Stimulated activated CD4-positive, alpha-beta T cell treated with anti-CD3 and anti-CD28 coated beads, Interleukin-15, amount 100 ng/mL, for 24 hours (primary cell): ENCODE measurements at places on chromosomes 16 and 17.

DNA sequence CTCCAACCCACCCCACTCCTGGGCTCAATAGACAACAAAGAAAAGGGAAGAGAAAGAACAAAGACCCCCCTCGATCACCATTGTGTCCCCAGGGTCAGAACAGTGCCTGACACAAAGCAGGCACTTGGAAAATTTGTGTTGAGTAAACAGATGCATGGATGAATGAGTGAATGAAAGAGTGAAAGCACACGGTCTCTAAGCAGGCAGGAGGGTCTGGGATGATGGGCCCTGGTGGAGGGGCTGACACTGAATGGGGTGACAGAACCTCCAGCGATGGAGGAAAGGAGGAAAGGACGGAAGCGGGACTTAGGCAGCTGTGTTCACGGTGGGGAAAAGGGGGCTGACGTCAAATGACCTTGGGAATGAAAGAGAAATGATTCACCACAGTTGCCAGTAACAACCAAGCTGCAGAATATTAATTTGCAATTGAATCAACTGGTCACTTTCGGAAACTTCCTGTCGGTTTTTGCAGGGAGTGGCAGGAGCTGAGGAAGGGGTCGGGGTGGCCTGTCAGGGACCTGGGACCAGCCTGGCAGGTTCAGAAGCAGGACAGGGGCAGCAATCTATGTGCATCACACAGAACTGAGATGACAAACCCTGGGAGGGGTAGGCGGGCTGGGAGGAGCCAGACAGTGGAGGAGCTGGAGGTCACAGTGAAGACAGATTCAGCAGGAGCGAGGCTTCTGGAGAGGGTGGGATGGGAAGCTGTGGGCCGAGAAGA lies 6.7 kb upstream of the GAST start:
- DNase-seq = no peak

DNA sequence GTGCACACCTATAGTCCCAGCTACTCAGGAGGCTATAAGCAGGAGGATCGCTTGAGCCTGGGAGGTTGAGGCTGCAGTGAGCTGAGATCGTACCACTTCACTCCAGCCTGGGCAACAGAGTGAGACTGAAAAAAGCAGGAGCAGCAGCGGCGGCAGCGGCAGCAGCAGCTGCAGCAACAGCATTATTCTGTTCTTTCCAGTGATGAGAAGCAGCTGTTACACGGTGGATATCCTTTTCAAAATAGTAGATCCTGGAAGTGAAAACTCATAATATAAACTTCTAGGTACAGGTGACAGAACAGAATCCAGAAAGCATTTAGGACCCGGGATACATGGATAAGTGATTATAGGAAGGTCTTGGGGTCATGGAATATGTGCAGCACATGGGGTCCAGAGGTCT lies 17.8 kb upstream of the HNF1B start:
- DNase-seq = no peak

DNA sequence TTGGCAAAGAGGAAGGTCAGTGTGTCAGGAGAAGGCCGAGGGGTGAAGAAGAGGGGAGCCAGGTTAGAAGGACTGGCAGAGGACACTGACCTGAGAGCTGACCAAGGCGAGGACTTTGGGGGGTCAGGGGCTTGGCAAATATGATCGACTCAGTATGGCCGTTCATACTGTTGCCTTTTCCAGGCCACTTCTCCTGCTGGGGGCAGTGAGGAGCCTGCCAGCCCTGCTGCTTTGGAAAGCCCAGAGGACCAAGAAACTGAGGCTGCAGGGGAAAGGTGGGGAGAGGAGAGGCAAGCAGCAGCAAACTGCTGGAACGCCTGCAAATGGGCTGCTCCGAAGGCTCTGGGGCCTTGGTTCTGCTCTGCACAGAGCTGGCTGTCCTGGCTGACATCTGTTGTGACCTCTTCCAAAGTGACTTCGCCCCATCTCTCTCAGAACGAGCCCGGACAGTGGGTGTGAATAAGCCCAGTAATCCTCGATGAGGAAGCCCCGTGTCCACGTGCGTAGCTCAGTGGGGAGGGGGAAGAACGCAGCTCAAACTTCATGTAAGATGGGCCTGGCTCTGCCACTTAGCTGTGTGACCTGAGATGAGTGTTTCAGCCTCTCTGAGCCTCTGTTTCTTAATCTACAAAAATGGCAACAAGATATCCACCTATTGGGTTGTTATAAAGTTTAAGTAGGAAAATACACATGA lies 111.3 kb downstream of the SALL1 start:
- DNase-seq = no peak

DNA sequence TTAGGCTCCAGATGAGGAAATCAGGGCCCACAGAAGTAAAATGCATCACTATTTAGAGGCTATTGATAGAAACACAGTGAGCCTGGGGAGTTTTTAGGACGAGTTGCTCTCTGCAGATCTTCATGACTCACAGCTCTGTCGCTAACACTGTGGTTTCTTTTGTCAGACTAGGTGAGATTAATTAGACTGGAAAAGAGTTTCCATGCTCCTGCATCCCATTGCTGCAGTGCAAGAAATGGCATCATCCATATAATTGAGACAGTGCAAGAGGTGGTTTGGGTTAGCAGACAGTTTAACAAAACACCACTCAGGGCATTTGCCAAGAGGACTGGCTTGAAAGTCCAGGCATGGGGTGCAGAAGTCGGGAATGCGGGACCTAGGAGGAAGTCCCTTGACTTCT lies 198.8 kb upstream of the CACNG5 start:
- DNase-seq = no peak

DNA sequence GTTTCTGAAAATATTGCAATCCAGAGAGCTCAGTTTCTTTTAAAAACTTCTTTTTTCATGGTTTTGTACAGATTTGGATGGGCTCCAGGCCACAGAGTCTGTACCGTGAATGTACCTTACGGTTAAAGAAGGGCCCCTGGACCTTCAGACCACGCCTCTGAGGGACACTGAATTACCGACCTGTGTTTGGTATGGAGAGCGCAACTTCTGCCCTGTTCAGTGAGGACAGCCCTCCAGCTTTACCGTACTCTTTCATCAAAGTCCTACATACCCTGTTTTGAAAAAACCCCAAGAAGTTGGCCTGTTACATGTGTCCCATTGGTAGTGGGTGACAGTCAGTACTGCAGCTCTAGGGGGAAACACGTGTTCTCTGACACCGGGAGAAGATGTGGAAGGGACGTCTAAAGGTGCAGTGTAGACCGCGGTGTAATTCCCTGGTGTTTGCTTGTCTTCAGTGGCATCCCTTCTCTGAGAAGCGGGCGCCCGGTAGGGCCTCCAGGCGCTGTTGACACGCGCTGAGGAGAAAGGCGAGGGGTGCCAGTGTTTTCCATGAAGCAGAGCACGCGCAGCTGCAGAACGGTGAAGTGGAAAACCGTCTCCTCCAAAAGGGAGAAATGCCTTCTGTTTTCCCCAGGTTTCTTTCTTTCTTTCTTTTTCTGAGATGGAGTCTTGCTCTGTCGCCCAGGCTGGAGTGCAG lies 6.2 kb downstream of the PGS1 start:
- peak; percentile 42 for DNase-seq

GRCh38 chr17:66043419-66043818 lies 148.5 kb downstream of the CEP112 start:
- no peak for DNase-seq

DNA sequence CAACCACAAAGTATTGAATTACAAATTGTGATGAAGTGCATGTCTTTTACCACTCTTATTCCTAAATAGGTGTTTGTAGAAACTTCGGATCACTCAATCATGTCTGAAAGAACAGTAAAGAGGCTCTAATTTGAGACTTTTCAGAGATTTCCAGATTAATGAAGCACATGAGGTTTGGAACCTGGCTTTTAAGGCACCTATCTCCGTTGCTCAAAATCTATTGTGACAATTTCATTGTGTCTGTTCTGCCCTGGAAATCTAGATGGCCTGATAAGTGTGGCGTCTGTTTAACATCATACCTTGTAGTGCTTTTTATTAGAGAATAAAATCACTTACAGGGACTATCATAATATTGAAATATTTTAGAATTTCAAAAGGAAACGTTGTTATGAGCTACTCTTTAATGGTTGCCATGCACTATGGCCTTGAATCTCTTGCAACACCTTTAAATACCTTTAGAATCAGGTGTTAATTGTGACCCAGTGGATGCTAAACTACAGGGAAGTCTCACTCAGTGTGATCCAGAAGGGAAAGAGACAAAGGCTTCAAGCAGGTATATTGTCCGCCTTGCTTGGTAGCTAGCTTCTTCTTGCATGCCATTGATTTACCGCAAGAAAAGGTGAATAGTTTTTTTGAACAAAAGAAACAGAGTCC lies 210.3 kb downstream of the CNTNAP4 start:
- DNase-seq = no peak

DNA sequence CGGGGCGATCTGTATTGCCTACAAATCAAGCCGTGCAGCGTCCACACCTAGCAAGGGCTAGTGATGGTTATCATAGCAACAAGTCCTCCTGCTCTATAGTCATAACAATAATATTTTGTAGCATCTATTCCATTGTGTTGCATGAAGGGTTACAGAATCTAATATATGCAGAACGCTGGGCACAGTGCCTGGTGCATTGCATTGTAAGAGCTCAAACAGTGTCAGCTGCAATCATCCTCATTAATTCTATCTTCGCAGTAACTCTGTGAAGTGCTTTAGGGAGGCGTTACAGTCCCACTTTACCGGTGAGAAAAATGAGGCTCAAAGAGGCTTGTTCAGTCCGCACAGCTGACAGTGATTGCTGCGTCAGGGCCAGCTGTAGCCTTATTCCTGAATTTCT lies 149.4 kb downstream of the RBFOX1 start:
- DNase-seq = no peak

- no peak for DNase-seq
Observed at GRCh38 chr16:50169555-50170096, 16.5 kb downstream of the TENT4B start.

GRCh38 chr16:87536795-87537142 lies 43.9 kb upstream of the ZCCHC14 start:
- DNase-seq = no peak

DNA sequence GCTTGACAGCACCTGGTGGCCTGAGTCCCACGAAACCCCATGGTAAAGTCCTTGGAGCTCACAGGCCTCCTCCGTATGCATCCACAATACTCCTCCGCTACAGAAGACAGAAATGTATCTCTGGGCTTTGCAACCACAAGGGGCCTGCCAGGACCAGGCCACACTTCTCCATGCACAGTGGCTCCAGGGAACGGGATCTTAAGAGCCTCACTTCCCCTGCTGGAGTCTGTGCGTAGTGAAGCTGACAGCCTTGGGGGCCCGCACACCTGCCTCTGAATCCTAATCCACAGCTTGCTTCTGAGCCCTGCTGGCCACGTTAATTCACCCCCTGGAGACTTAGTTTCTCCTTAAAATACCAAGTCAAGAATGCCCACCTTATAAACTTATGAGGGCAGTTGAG lies 125.7 kb downstream of the COPRS start:
- no peak for DNase-seq

GRCh38 chr17:48564188-48565021 lies 13.7 kb downstream of the HOXB4 start:
- DNase-seq = no peak

- DNase-seq = no peak
Observed at GRCh38 chr16:88951989-88952388, 25.0 kb downstream of the CBFA2T3 start.

DNA sequence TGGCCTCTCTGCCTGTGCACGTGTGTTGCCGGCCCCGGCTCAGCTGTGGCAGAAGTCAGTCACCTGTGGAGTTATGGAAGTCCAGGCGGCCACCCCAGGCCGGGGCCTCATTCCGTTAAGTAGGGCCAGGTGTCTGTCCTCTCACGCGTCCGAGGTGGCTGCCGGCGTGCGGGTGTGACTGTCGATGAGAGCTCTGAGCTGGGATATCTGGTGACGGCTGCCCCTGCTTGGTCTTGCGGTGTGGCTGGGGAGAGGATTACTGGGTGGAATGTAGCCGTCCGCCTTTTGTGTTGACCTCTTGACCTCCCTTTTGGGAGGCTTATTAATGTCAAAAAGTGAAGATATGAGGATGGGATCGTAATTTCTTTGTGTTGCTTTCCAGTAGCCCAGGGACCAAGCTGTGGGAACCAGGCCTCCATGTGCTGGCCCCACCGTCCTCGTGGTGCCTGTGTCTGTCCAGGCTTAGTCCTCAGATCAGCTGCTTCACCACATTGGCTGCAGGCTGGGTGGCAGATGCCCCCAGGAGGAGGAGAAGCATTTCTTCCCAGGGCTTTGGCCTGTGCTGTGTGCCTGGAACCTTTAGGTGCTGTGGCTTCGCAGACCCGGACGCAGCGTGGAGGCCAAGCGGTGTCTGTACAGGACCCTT lies 23.0 kb upstream of the ZNF750 start:
- no peak for DNase-seq

- no peak for DNase-seq
Observed at GRCh38 chr17:83203472-83204221, 124.2 kb downstream of the METRNL start.

GRCh38 chr16:143456-143855 lies 5.0 kb upstream of the NPRL3 start:
- no peak for DNase-seq

DNA sequence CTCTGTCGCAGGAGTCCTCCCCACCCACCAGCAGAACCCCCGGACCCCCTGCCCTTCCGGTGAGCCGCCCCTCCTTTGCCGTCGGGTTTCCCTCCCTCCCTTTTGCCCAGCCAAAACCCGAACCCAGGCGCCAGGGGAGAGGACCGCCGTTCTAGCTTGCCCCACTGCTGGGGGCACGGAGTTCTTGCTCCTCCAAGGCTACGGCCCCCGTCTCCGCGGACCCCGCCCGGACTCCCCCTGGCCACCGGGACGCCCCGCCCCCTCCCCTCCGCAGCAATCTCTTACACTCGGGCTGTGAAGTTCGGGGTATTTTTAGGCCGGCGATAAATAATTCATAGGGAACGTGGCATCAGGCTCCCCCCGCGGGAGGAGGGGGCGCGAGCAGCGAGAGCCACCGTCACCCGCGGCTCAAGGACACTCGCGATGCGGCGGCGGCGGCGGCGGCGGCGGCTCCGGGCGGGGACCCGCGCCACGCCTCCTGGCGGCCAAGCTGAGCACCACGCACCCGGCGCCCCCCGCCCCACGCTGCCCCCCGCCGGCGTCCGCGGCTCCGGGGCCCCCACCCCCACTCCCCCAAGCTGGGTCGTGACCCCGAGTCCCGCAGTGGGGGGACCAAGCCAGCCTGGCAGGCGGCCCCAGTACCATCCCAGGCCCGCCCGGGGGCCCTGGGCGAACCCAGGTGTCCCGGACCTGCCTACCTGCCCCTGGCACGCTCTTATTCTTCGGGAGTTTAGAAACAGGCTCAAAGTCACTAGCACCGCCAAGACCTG lies at the start of gene GRIN2C:
GRIN2C (minus strand) TSS at position 427 of the 770 bp plus-strand sequence. CDS start 4,793 bp downstream, outside the sequence.
- peak; percentile 45 for DNase-seq

- DNase-seq = no peak
Observed at GRCh38 chr16:17984810-17985209, 351.7 kb downstream of the NPIPA8 start.

DNA sequence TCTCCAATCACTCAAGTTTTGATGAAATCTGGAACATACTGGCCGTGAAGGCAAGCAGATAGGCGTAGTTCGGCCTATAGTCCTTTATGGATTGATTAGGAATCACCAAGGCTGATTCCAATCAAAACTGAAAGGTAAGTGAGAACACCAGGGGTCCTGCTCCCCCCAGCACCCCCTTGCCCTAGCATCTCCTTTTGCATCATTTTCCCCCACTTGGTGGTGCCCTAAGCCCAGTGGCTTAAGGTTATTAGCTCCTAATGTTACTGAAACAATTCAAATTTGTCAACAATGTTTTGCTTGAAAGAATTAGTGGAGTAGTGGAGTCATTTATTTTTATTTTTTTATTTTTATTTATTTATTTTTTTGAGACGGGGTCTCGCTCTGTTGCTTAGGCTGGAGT lies 4.9 kb downstream of the SLFN14 start:
- no peak for DNase-seq
